ENCODE measurements at places on chromosomes 7 and 10.

- no peak for DNase-seq
Observed at GRCh38 chr7:155361346-155361680, 63.6 kb downstream of the INSIG1 start.

GRCh38 chr10:78139341-78139740 is 105.7 kb downstream of the RPS24 start:
- DNase-seq: no peak

DNA sequence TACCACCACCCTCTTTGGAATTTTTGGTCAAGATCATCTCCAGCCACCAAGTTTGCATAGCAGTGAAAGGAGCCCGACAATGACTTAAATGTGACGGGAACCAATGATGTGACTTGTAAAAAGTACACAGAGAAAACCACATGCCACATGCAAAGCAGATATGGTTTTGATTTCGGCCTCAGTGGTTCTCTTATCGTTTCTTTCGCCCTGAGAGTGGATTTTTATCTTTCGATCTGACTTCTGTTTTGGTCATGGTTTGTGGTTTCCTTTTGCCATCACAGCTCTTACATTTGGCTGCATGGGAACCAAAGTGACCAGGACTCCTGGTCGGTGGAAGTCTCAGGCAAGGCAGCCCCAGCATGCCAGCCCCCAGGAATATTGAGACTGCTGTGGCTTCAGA is 31.5 kb downstream of the TCF7L2 start:
- DNase-seq: no peak

- no peak for DNase-seq
Observed at GRCh38 chr10:102480396-102480795, 22.1 kb downstream of the ACTR1A start.

- DNase-seq: no peak
Observed at GRCh38 chr10:103476046-103476768, 2.8 kb downstream of the CALHM3 start.

DNA sequence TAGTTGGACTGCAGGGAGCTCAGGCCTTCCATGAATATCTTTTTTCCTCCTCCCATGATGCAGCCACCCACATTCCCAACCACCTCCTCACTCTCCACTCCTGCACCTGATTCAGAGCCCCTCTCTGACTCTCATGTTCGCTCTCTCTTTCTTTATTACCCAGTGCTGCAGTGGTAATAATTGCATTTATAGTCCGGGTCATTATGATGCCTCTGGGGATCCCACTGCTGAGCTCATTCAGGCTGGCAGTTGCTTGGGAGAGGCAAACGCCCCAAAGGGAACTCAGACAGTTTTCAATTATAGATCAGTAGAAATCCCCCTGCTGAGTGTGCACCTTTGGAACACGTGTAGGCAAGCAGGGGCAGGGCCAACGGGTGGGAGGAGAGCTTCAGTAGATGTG is 953.0 kb downstream of the GRID1 start:
- no peak for DNase-seq

DNA sequence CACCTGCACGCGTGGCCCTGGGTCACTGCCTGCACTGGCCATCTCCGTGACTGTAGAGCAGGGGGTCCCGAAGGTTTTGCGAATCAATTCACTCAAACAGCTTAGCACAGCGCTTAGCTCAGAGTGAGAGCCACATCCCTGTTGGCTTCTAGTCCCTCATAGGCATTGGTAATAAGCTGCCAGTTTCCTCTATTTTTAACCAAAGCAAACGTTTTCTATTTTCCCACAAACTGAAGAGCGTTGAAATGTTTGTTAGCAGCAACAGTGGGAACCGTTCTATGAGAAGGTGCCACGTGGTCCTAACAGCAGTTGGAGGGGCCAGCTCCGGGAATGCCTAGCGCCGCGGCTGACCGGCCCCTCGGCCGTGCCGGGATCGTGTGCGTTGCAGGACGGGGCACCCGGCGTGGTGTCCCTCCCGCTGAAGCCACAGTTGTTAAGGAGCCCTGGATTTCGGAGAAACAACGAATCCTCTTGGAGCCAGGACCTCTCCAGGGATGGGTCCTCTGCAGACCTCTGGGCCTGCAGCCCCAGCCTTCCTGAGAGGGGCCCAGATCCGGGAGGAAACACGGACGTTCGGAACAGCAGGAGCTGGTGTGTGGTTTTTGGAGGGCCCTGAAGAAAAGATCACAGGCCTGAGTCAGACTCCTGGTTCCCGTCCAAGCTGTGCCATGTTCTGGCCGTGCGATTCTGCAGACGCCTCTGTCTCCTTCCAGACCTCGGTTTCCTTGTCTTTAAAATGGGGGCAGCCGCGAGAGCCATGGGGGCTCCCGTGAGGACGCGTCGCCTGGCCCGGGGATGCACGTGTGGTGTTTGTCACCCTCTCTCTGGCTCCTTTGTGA is 40.3 kb downstream of the FAM20C start:
- no peak for DNase-seq

DNA sequence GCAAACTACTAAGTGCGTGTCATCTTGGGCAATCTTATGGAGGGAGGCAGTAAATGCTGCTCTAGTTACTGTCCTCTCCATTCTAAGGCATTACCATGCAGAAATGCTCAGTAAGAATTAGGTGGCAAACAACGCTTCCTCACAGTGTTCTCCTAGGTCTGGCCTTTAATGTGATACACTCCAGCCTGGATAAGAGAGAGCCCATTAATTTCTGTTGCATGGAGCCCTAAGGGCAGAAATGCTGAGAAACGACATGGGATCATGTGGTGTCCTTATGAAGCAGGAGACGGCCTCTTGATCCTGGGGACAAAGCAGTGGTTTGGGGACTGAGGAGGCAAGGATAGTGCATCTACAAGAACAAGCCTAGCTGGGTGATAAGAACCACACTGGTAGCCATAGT is 44.0 kb downstream of the SLC25A13 start:
- DNase-seq: no peak

DNA sequence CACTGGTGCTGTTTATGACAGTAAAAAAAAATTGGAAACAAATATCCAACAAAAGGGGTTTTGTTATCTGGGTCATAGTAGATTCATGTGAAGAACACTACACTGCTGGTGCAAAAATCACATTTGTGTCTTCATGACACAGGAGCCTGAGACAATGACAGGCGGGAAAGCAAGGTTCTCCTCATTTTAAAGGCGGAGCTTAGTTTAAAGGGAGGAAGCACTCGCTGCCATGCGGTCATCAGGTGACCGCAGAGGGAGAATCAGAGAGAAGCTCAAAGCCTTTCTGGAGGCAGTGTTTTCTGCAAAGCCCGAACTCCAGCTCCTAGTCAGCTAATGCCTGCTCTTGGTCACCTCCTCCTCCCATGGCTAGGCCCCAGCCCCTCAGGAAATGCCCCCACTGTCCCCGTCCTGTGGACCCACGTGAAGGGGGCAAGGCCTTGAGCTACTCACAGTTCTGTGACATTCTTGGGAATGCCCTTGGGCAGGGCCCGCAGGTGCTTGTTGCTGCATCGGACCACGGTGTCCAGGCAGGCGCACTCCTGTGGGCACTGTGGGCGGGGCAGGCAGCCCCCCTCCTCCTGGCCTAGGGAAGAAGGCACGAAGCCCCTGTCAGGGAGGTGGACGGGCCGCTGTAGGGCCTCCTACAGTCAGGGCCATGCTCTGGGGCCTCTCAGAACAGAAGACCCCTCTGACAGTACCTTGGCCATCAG is 146.1 kb downstream of the SLIT1 start:
- no peak for DNase-seq
